Kidney glomerular epithelial cell (primary cell): ENCODE measurements at places on chromosomes 11 and 22.

DNA sequence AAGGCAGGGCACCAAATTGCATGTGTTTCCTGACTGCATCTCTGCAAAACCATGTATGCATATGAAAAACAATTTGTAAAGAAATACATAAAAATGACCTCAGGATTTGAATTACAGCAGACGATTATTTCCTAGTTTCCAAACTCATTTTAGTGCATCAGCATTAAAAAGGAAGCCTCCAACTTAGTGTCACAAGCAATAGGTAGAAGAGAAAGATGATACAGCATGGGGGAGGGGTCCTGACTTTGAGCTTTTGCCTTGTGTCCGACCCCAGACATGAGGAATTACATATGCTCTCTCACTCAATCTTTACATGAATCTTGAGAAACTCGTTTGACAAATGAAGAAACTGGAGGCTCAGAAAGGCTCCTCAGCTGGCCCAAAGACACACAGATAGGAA, 294.6 kb upstream of the NARS2 start:
- DNase-seq, result no peak

GRCh38 chr11:65903068-65903481, 2.9 kb upstream of the FOSL1 start:
- peak; percentile 76 for DNase-seq

GRCh38 chr11:24181395-24182047, 315.3 kb upstream of the LUZP2 start:
- DNase-seq, result no peak

DNA sequence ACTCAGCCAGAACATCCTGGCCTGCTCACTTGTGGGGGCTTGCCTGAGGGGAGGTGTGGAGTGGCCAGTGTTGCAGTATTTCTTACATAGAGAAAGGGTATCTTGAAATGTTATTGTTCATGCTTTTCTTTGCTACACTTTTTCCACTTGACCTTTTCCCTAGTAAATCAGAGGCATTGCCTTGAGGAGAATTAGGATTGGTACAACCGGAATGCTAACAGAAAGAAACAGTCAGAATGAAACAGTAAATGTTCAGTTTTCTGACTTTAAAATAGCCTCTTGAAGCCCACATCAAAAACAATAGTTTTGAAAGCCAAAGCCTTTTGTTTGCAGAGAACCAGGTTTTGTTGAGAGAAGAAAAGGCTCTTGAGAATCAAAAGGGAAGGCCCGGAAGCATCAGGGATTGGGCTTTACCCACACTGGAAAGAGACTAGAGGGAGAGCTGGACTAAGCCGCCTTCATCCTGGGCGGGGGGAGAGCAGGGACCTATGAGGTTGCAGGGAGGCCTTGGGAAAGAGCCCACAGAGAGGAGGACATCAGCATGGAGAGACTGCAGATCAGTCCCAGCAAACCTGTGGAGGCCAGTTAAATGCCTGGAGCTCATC, 12.4 kb downstream of the ADM start:
- DNase-seq, result no peak

DNA sequence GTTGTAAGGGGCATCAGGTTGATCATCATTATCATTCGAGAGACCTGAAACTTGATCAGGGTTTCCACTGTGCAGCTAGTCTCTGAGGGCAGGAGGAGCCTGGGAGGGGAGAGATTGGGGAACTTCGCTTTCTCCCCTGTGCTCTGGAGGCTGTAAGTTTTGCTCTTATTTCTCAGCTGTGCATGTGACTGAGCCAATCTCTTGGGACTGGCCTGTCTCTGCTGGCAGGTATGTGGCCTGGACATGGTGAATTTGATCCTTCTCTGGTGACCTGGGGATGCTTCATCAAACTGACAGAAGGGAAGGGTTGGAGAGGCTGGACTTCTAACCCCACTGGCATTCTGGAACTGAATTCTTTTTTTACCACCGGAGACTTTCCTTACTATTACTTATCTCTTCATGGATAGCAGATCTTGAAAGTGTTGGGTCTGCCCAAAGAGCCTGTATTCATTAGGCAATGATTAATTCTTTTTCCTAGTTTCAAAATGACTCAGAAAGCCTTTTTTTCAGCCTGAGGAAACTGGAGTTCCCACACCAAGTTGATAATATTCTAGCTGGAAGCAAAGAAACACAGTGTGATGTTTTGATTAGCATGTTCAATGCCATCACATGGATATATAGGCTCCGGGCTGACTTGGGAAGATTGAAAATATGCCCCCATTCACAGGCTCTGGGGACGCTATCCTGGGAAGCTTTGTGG, 36.5 kb downstream of the TSPAN18 start:
- DNase-seq, result peak; percentile 61

- no peak for DNase-seq
Observed at GRCh38 chr11:59659981-59660380, 8.9 kb downstream of the PATL1 start.

DNA sequence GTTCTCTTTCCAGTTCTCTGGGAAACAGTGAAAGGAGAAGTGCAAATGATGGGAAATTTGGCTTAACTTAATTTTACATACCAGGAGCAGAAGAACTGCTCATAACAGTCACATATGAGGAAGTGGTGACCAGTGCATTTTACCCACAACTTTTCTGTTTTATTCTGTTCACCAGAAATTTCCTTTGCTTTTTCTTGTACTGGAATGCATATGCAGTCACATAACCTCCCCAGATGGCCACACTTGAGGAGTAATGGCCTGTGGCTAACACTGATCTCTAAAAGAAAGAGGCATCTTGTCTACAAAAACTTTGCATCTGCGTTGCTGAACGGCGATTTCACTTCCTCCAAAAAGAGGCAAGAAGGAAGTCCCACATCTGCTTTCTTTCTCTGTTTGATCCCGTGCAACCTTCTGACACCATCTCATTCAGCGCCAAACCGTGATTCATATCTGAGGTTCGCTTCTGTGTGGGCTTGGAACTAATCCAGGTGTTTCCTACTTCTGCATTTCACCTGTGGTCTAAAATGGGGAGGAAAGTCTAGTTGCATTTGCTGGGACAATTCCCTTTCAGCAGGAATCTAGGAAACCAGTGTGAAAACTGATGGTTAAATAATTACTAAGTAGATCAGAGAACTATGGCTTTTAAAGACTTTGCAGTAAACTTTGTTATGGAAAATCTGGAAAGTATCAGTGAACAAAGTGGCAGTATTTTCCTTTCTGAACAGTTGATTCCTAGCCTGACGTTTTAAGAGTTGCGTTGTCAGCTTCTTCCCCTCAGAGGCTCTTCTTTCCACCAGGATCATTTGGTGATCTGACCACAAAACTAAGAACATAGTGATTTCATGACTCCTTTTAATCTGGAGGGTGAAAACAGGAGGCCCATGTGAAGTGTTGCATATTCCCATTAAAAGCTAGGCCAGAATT, 4.2 kb upstream of the MPEG1 start:
- no peak for DNase-seq

- peak; percentile 61 for DNase-seq
Observed at GRCh38 chr11:116193321-116194131, 579.3 kb downstream of the BUD13 start.

- DNase-seq, result peak; percentile 63
Observed at GRCh38 chr11:69398529-69399492, 82.7 kb upstream of the LINC01488 start.

- DNase-seq, result peak; percentile 24
Observed at GRCh38 chr11:14454861-14455632, 44.6 kb downstream of the COPB1 start.

GRCh38 chr11:78741741-78742140, 167.1 kb upstream of the NARS2 start:
- DNase-seq, result no peak

- DNase-seq, result no peak
Observed at GRCh38 chr22:50227579-50228215, 17.1 kb downstream of the TUBGCP6 start.

DNA sequence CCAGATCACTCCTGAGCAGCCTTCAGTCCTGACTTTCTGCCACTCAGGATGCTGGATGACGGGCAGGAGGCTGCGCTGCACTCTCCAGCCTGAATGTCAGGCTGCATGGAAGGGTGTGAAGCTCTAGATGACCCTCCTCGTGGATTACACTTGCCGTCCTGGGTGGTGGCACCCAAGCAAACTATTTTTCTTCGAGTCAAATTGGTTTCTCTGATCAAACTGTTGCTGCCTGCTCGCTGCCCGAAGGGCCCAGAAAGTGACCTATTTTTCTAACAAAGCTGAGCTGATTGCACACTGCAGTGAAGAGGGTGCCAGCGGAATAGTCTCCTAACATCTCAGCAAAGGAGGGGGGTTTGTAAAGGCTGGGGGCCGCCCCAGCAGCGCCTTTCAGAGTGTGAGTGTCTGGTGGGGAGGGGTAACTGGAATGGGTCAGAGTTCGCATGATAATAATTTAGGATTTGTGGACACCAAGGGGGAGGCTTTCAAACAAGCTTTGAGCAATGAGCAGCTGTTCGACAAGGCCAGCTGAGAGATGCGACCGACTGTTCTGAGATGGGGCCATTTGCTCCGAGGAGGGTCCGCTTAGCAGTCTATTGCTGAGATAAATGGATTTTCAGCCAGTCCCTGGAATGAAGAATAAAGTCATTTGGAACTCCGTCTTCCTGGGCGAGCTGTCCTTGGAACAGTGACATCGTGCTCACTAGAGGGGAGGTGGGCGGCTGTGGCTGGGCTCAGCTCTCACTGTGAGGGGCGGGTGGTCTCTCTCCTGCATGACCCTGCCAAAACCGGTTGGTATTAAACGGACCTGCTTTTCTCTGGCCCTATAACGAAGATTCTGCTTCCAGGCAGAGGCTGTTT, 537.6 kb downstream of the BRD1 start:
- DNase-seq, result no peak

DNA sequence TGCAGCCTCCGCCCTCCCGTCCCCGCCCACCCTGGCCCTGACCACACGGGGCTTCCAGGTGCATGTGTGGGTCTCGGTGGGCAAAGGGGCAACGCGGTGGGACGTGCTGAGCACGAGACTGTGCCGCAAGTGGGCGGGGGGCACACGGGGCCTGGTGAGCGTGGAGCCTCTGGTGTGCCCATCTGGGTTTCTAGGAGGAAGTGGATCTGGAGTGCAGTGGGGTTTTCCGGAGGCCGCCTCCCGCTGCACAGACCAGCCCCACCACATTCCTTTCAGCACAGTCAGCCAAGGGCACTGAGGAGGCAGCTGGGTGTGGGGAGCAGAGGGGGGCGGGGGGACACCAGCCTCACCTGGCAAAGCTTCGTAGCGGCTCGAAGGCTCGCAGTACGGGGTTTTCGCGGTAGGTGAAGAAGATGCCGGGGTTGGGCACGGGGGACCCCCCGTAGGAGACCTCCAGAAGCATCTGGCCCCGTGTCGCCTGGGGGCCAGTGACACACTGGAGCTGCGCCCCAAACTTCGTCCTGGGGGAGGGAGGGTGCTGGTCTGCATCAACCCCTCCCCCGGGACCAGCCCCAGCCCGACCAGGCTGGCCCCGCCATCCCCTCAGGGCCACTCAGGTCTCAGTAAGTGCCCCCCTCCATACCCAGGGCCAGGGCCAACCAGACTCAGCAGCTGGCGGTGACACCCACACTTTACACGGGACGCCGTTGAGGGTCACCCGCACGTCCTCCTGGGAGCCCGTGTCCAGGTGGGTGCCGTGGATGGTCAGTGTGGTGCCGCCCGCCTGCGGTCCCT, 12.4 kb upstream of the MAPK11 start:
- peak; percentile 89 for DNase-seq

DNA sequence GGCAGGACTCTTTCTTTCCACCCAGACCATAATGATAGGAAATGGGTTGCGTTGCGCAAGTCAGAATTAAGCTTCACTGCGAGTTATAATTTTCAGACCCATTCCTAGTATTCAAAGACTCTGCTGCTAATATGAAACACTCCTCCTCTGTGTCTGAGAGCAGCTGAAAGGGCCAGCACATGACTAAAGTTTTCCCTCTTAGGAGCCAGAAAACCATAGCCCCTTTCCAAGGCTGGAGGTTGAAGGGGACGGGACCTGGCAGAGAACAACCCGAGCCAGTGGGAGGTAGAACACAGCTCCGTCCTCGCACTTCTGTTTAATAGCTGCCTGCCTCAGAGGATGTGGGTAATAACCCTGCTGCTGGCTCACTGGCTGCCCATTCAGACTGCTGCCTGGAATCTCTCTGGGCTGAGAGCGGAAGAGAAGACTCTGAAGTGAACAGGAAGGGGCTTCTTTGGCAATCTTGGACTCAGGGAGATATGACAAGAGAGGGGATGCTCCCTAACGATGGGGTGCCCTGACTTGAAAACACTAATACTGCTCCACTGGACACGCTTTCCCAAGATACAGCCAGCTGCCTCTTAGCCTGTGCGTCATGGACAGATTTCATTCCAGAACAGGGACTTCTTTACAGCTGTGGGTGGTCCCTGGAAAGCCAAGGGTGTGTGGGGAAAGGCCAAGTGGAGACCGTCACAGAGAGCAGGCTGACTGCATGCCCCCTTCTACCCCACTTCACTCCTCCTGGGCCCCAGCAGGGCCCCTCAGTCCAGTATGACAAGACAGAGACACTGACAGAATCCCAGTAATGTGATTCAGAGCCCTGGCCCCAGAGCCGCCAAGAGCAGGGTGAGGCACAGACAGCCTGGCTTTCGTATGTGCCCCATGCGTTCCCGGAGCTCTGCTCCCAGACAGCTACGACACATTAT, 156.9 kb downstream of the FEZ1 start:
- no peak for DNase-seq

GRCh38 chr22:39475337-39475736, 18.5 kb downstream of the MGAT3 start:
- DNase-seq, result no peak

DNA sequence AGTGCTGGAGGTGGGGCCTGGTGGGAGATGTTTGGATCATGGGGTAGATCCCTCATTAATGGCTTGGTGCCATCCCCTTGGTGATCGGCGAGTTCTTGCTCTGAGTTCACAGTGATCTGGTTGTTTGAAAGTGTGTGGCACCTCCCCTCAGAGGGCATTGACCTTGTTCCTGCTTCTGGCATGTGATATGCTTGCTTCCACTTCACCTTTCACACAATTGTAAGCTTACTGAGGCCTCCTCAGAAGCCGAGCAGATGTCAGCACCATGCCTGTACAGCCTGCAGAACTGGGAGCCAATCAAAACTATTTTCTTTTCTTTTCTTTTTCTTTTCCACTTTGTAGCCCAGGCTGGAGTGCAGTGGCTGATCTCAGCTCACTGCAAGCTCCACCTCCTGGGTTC, 11.0 kb upstream of the CATSPER1 start:
- no peak for DNase-seq

DNA sequence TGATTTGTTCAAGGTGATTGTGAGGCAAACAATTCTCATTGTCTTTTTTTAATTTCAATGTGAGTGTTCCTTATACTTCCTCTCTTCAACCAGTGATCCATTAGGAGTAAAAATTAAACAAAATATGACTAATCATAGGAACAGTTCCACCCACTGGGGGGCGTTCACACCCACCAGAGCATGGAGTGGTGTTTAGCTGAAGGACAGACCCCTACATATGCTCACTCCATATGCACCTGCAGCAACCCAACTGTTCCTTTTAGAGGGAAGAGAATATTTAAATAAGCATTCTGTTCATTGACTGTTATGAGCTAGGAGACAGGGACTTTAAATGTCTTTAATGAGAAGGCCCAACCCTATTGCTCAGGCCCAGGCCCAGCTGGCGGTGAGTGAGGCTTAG, 78.7 kb upstream of the DRD2 start:
- no peak for DNase-seq
